CD14-positive monocyte (primary cell): ENCODE measurements at places on chromosomes 5 and 9.

DNA sequence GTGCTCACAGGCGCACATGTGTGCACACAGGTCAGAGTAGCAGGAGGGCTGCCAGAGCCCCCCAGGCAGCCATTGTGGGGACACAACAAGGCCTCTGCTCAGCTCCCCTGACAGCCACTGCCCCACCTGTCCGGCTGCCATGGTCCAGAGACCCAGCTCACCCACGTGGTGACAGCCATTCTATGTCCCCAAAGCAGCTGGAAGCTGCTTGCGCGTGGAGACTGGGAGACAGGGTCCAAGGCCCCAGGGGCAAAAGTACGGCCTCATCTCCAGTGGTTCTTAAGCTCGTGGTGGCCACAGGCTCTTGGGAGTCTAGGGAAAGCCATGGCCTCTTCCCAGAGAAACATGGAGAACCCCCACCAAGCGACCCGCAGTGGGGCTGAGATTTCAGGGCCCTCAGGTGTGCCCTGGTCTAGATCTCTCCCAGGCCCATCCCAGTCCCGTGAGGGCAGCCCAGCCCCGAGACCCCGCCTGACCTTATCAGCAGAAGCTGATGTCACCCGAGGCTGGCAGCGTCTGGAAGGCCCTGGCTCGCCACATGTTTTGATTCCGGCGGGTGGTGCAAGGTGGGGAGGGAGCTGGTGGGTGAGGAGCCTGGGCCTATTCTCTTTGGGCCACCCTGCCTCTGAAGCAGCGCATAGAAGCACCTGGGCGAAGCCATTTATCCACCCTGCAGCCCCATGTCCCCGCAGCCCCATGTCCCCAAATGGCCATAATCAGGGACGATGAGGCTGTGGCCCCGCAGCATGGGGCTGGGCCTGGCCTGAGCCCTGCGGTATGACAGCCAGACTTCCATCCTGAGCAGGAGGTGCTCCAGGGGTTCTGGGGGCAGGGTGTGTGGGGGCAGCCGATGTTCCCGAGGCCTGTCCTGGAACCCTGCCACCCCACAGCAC, 31.7 kb downstream of the GLT6D1 start:
- no peak for DNase-seq

GRCh38 chr9:97390791-97391406, 21.0 kb upstream of the TDRD7 start:
- DNase-seq = no peak

- no peak for DNase-seq
Observed at GRCh38 chr5:157350939-157351801, 85.2 kb downstream of the CYFIP2 start.

GRCh38 chr5:33410221-33410620, 30.5 kb upstream of the TARS1 start:
- DNase-seq = no peak

DNA sequence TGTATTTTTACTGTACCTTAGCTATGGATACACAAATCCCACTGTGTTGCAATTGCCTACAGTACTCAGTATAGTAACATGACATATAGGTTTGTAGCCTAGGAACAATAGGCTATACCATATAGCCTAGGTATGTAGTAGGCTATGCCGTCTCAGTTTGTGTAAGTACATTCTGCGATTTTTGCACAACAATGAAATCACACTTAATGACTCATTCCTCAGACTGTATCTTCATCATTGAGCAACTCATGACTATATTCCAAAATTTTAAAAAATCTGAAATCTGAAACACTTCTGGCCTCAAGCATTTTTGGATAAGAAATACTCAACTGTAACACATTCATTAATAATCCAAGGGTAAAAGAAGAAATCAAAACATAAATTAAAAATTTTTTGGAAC, 666.8 kb upstream of the GRAMD2B start:
- DNase-seq = no peak

DNA sequence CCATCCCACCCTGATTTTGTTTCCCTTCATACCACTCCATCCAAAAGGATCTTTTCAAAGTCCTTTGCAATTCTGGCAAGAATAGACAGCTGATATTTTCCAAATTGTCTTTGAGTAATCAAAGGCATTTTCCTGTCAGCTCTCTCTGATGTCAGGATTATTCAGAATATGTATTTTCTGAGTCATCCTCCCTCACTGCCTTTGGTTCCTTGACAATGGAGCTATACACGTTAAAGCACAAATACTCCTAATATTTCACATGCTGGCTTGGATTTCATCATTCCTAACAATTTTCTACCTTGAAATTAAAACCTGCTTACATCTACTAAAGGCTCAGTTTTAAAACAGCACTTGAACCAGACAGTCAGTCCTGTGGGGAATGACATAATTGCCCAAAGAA, 379.4 kb downstream of the GADD45G start:
- DNase-seq = no peak
